ENCODE measurements at places on chromosomes 1 and 21.

- DNase-seq = no peak
Measured at GRCh38 chr21:41651830-41652229, 115.0 kb downstream of the RIPK4 start.

- DNase-seq = no peak
Measured at GRCh38 chr1:233883671-233884070, 20.8 kb upstream of the SLC35F3 start.

- peak; percentile 69 for DNase-seq
Measured at GRCh38 chr1:151898519-151898991, 10.8 kb downstream of the THEM4 start.

- no peak for DNase-seq
Measured at GRCh38 chr21:15735409-15735808, 5.6 kb downstream of the USP25 start.

DNA sequence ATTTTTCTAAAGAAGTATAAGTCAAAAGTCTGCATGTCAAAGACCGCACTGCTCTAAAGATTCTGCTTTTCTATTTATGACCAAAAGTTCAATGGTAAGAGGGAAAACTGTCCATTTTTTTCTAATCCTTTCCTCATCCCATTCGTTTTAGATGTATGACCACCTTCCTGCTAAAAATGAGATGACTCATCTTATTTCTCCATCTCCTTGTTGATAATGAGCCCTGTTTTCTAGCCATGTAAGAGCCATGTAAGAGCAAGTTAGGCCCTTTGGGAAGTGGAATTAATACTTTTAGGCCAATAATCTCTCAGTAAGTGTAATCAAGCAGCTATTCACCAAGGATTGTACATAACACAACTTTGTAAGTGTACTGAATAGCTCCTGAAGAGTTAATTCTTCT, 475.6 kb upstream of the B3GALT2 start:
- no peak for DNase-seq

DNA sequence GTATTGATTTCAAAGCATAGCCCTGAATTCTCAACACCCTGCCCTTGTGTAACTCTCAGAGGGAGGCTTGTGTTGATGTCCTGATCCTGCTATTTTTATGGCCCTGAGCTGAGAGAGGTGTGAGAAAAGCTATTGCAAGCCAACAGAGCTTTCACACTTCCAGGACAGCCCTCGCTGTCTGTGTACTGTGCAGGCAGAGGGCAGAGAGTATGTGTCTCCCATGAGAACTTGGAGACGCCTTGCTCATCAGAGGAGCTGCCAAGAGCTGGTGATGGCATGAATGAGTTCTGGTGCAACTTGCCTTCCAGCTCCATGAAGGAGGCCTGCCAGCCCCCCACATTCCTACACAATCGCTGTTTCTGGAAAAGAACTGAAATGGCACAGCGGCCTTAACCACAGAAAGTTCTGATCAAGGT, 144.1 kb upstream of the AJAP1 start:
- DNase-seq = no peak

GRCh38 chr1:180842491-180843275, 70.0 kb upstream of the KIAA1614 start:
- no peak for DNase-seq

- DNase-seq = no peak
Measured at GRCh38 chr21:25501996-25502665, 105.2 kb downstream of the MRPL39 start.

DNA sequence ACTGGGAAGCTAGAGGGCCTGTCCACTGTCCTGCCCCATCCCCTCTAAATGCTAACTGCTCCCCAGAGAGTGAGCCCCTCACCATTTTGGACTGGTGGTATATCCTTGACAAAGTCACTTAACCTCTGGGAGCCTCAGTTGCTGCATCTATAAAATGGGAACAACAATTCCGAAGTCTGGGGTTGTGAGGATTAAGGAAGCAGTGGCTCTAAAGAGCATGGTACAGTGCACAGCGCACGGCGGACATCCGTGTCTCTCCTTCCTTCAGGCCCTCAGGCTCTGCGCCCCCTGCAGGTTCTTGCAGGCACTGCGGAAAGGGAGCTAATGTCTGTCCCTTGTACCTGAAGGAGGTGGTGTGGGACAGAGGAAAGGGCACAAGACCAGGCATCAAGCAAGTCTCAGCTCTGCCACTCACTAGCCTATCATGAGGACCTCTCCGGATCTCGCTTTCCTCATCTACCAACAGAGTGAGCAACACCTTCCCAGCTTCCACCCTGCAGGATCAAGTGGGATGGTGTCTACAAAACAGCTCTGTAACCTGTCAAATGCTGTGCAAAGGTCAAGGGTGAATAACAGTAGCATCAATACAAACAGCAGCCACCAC, 20.1 kb downstream of the ECE1 start:
- DNase-seq = peak; percentile 72

DNA sequence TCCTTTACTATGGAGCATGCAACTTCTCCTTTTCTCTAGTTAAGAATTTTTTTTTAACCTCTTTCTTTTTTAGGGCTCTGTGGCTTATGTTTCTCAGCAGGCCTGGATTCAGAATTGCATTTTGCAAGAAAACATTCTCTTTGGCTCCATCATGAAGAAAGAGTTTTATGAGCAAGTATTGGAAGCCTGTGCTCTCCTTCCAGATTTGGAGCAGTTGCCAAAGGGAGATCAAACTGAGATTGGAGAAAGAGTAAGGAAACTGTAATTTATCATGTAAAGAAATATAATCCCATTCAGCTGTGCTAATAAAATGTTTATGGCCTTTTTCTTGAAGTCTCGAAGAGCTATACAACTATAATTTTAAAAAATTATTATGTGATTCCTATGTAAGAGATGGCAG, 70.1 kb downstream of the HSPA13 start:
- no peak for DNase-seq

- DNase-seq = no peak
Measured at GRCh38 chr1:86953167-86953566, 38.7 kb downstream of the HS2ST1 start.

DNA sequence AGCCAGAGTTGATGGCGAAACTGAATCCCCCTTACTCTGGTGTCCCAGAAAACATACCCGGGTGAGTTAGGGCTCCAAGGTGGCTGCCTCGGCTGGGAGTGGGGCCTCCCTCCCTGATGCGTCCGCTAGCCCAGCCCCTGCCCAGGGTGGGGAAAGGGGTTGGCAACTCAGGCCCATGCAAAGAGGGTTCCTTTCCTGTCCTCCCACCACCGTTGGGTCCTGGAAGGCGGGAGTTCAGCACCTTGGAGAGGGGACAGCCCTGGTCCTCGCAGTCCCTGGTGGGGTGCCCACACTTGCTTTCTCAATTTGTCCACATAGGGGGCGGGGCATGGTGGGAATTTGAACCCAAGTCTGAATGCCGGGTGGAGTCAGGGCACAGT, 6.1 kb downstream of the SRM start:
- DNase-seq = no peak

GRCh38 chr21:14879458-14879857, 185.3 kb downstream of the NRIP1 start:
- DNase-seq = no peak

- no peak for DNase-seq
Measured at GRCh38 chr1:88662723-88663122, 21.4 kb upstream of the PKN2 start.

- no peak for DNase-seq
Measured at GRCh38 chr1:173392895-173393658, 84.1 kb upstream of the PRDX6 start.

DNA sequence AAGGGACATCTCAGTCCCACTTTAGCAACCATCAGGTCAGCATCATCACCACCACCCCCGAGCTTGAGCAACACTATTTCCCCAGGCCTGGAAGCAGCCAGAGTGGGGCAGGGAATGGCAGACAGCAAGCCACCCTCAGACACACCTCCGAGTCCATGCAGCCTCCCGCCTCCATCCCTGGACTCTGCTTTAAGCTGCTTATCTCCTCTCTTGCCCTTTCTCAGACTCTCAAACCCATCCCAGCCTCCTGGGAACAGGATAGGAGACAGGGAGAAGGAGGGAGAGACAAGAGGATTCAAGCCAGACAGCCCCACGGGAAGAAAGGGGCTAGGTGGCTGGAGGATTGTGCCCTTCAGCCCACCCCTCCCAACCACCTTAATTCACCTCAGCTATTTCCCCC, 1.7 kb downstream of the PIAS3 start:
- DNase-seq = no peak

DNA sequence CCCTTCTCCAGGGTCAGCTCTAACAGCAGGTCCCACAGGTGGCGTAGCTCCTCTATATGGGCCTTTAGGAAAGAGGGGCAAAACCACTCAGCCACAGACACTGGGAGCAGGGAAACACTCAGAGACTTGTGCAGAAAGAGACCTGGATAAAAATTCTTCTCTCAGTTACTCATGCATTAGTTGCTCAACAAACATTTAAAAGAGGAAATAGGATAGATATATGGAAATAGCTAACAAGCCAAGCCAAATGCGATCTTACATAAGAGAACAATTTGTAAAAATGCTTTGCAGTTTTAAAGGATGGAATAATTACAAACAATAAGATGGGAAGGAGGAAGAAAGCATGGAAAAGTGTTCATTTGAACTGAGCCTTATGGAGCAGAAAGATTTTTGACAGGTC, 4.9 kb downstream of the SPTA1 start:
- DNase-seq = no peak

DNA sequence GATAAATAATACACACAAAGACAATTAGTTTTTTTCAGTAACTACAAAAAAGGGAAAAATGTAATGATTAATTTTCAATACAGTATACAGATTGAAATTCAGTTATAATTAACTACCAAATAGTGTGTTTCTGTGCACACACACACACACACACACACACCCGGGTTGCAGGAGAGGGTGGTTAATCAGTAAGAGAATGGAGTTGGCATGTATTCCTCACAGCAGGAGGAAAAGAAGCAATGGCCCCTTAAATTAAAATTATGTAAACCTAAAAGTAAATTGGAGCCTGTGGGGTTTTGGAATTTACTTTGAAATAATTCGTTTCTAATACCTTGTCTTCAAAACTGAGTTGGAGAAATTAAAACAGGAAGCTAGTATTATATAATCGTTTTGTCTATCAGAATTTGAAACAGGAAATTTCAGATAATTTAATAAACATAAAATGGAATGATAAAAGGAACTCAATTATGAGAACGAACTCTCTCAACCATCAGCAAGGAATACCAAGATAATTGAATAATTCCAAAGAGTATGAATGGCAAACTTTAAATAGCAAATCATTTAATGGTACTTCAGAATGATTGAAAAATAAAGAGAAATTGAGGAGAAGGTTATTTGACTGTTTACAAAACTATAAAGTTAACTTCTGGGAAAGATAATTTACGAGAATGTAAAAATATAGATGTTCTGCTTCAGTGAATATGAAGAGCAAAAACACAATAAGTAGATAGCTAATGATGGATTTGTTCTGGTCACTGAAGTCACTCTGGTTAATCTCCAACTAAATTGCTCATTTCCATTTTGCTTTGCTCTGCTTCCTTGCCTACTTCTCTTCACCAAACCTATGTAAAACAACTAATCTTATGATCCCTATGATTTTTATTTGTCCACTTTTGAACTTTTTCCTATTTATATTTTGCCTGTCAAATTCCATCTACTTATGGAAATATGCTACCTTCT, 547.9 kb upstream of the ZP4 start:
- no peak for DNase-seq

DNA sequence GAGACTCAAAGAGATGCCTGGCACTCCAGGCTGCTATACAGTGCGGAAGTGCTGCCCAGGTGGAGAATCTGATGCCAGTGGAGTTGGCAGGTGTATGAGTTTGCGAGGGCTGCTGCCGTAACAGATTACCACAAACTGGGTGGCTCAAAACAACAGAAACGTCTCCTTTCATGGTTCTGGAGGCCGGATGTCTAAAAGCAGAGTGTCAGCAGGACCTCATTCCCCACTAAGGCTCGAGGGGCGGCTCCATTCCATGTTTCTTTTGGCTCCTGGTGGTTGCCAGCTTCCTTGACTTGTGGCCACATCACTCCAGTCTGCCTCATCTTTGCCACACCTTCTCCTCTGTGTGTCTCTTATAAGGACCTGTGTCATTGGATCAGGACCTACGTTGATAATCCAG, 10.0 kb downstream of the RCSD1 start:
- DNase-seq = no peak

GRCh38 chr1:161185282-161185682, 8.0 kb upstream of the B4GALT3 start:
- peak; percentile 71 for DNase-seq

- no peak for DNase-seq
Measured at GRCh38 chr1:30735668-30736498, 12.5 kb upstream of the MATN1 start.

GRCh38 chr1:11880911-11881748, 22.4 kb upstream of the NPPB start:
- DNase-seq = no peak

- peak; percentile 53 for DNase-seq
Measured at GRCh38 chr1:110634455-110635311, 28.5 kb upstream of the KCNA2 start.

DNA sequence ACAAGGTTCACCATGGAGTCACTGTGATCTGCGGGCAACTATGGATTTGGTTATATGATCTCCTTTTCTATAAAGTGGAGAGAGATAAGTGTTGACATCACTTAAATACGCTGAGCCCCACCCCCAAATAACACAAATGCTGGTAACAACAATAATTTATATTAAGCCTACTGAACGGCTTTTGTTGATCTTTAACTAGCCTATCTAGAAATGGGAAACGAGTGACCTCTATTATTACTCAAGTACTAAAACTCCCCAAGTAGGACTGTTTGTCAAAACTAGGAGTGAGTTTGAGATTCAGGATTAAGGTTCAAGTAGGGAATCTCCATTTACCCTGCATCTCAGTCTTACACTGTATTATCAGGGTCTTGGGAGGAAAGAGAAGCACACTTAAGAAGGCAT, 52.2 kb downstream of the MAP3K7CL start:
- no peak for DNase-seq

GRCh38 chr1:84709131-84709530, 18.9 kb upstream of the SSX2IP start:
- DNase-seq = no peak

DNA sequence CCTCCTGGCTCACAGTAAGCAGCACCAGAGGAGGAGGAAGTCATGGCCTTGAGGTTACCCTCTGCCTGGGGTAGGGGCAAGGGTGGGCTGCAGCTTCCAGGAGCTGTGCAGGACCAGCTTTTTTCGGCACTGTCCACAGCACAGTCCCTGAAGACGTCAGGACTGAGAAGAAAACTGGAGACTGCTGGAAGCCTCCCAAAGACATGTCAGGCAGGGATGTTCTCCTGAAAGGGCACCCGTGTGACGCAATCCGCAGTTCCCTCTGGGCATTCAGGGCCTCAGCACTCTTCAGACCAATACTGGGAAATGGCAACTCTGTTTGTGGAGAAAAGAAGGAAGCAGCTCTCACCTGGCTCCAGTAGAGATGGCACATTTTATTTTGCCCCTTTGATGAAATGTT, 64.8 kb upstream of the TENT5C start:
- no peak for DNase-seq

DNA sequence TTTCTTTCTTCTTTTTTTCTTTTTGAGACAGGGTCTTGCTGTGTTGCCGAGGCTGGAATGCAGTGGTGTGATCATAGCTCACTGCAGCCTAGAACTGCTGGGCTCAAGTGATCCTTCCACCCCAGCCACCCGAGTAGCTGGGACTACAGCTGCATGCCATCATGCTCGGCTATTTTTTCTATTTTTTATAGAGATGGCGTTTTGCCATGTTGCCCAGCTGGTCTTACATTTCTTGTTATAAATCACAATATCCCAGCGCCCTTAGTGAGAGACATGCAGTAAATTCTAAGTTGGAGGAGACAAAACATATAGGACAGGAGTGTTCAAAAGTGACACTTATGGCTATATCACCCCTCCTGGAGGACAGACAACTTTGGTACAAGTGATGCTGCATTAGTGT, 31.3 kb upstream of the ACTN2 start:
- no peak for DNase-seq

- DNase-seq = no peak
Measured at GRCh38 chr1:232822530-232822929, 17.3 kb downstream of the MAP10 start.

- DNase-seq = no peak
Measured at GRCh38 chr1:112284796-112285195, 111.2 kb upstream of the CTTNBP2NL start.
